ENCODE measurements at places on chromosomes 4 and X.
A peak's percentile ranks its signal among the peaks of the same experiment; 100 is the strongest.

GRCh38 chrX:30680618-30681017 lies 27.4 kb downstream of the GK start:
- DNase-seq: no peak

- peak; percentile 49 for DNase-seq
These were observed at the start of gene C4orf51 for GRCh38 chr4:145679991-145680455. TSS of gene C4orf51 (plus strand) at chr4:145680146. CDS start at chr4:145680204, 58 bp downstream.

DNA sequence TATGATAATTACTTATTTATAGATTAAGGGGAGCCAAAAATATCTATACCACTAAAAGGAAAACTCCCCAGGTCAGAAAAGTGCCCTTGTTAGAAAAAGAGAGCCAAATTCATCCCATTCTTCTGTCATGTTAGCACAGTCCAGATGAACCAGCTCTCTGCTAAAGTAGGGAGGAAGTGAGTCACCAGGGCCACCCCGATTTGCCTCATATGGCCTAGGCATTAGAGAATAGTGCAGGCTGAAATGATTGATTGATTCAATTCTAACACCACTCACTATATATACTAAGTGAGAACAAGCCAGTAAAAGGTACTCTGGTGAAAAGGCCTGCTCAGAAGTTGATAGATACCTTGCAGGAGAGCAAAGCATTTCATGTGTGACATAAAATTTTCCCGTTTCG lies 94.5 kb downstream of the SRPX start:
- DNase-seq: no peak

DNA sequence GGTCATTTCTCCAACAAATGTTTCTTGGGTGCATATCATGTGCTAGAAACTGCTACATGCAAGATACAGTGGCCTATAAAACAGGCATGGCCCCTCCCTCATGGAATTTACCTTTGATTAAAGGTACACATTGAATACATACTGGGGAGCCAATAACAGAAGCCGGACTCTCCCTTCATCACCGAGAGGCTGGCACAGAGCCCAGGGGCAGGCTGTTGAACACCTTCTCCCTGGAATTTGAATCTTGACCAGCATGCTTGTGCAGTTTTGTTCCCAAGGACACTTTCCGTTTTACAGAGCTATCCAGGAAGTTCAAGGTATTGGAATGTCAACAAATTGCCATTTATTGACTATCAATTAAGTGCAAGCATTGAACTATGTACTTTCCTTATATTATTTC lies 33.2 kb downstream of the PPARGC1A start:
- DNase-seq: no peak

DNA sequence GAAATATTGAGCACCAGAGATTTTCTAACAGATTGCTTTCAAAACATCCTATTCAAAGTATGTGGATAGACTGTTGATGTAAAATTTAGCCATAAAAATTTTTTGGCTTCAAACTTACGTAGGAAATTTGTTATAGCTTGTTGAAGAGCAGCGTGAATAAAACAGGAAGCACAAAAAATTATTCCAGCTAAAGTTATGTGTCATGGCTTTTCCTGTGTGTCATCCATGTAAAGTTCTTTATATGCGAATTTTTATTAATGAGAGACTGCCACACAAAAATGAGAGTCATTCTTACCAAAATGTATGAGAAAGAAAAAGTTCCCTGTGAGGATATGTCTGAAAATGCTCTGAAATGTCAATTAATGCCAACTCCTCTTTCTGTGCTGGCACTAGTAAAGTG lies 19.5 kb downstream of the EPGN start:
- no peak for DNase-seq

DNA sequence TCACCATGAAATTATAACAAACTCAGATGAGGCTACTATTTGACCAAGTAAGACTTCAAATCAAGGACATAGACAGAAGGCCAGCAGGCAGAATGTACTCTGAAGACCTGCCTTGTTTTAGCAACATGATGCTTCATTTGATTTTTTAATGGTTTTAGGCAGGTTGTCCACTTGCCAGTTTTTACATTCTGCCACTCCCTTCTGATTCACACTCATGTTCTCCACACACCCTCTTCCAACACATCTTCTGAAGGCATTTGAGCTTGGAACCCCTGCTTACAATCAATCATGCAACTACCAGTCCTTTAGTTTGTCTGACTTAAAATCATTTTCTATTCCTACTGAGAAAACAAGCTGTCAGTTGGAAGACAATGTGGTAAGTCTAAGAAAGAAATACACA lies 114.9 kb upstream of the SMIM31 start:
- no peak for DNase-seq

GRCh38 chr4:25656031-25656430 lies 380 bp downstream of the SLC34A2 start:
- DNase-seq: no peak

GRCh38 chr4:21949073-21949457 lies 493 bp upstream of the KCNIP4 start:
- DNase-seq: peak; percentile 30

GRCh38 chr4:123617791-123618190 lies 221.2 kb downstream of the SPRY1 start:
- no peak for DNase-seq

DNA sequence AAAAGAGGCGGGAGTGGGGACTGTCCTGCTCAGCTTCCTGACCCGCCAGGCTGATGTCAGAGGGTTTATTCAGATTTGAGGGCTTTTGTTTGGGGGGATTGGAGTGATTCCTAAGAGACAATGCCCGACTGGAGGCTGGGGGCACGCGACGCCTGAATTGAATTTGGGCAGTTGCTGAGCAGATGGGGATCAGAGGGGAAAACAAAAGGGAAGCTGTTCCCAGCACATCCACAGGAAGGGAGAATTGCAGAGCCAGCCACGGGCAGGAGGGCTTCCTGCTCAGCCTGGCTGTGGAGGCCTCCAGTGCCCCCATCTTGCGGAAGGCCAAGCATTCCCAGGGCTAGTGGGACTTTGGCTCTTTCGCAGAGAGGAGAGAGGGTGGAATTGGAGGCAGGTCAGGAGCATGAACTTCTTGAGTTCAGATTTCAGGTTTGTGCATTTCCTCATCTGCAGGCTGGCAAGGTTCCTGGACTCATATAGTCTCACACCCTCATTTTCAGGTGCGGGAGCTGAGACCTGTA lies 162.8 kb downstream of the NHS start:
- no peak for DNase-seq

DNA sequence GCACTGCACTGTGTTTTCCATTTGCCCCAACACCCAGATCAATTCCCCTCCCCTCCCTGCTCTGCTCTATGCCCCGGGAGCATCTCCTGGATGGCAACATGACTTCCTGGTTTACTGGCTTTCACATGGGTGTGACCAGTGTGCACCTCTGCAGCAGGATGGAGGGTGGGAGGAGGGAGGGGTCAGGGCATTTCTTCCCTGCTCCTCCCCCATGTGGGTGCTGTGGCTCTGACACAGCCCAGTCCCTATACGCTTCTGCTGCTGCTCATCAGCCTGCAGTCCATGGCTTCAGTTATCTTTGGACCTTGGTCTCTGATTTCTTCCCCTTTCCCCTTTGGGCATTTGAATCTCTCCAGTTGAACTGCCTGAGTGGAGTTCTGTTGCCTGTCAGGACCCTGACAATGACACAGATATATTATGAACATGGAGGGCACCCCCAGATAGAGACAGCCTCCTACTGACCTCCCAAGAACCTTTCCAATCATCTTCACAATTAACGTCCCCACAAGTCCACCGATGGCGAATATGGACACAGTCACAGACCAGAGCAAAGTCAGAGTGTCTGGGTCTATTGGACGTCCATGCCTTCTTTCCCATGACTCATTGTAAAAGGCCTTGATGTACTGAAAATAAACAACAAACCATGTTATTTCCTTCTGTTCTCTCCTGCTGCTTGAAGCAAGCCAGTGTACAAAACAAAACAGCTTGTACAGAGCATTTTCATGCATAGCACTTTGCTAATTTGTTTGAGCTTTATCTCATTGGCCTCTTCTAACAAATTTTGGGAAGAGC lies 24.8 kb downstream of the SLC2A9 start:
- DNase-seq: no peak

DNA sequence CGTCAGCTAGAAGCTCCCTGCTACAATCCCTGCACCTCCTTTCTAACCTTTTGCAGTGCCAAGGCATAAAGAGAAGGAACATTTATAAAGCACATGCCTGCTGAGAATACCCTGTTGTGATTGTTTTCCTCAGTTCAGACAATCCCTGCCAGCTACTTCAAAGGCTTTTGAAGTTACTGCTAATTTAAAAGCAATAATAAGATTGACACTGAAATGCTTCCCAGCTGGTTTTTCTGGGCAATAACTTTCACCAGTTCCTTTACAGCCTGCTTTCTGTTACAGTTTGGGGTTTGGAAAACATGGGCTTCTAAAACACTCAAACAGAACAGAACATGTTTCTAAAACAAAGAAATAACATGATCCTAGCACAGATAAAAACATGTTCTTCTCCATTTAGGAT lies 232.3 kb upstream of the CPEB2 start:
- no peak for DNase-seq

- no peak for DNase-seq
These were observed 84.7 kb downstream of the PPA2 start for GRCh38 chr4:105389167-105389566.

All from NCI-H1930 (cell line).